ENCODE measurements at places on chromosomes 12 and 14.
A peak's percentile ranks its signal among the peaks of the same experiment; 100 is the strongest.

DNA sequence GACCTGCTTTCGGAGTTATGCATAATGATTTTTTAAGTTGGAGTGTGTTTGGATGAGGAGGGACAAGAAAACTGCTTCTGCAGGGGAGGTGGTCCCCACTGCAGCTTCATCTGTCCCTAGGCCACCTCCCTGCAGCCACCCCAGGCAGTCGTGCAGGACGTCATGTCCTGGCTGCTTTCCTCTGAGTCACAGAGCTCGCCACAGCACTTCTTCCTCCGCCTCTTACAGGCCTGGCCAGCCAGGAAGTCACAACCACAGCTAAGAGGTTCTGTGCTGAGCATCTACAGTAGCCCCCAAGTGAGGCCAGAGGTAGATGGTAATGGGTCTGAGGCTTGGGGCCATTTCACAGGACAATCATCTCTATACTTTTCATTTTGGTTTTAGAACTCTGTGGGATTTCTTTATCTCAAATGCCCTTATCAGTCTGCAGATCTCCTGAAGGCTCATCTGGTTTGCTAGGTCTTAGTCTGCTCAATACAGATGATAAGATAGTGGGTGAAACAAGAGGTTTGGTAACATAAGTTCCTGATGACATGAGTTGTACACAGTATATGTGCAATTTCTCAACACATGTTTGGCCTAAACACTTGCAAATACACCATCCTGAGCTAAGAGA, 106.4 kb downstream of the ARF6 start:
- peak; percentile 81 for DNase-seq

DNA sequence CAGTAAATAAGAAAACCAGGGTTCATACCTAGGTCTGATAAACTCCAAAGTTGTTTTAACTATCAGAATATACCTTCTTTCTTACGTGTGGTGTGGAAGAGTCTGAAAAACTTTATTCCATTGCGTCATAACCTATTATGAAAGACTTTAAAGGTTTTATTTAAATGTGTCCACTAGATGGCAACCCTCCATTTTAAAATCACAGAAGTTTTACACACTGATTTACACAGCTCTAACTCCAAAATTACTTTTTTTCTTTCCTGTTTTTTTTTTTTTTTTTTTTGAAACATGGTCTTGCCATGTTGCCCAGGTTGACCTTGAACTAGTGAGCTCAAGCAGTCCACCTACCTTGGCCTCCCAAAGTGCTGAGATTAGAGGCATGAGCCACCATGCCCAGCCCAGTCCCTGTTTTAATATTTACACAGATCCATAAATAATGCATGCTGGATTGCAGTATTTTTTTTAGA, 17.3 kb upstream of the TMPRSS12 start:
- DNase-seq, result peak; percentile 79

DNA sequence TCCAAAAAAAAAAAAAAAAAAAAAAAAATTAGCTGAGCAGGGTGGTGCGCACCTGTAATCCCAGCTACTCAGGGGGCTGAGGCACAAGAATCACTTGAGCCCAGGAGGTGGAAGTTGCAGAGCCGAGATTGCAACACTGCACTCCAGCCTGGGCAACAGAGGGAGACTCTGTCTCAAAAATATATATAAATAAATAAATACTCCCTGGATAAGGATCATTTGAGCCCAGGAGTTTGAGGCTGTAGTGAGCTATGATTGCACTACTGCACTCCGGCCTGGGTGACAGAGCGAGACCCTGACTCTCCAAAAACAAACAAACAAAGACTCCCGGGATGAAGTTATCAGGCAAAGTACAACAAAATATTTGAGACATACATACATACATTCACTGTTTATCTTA, 3.3 kb upstream of the NAA25 start:
- DNase-seq, result no peak

DNA sequence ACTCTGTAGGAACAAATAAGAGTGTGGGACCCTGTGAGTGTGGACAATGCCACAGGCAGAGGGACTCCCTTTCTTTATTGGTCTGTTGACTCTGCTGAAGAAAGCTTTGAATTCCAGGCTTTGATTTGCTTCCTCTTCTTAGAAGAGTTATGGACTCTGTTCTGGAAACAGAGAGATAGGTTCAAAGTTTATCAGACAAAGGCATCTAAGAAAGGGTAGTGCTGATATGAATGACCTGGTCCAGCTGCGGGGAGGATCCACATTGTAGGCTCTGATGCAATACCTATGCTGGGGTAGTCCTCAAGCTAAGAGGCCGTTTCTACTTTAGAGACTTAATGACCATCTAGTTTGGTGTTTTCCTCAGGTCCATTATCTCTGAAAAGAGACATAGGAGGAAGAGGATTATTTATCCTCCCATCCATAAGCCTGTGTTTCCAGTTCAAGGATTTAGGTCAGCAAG, 10.7 kb upstream of the IKZF4 start:
- no peak for DNase-seq

DNA sequence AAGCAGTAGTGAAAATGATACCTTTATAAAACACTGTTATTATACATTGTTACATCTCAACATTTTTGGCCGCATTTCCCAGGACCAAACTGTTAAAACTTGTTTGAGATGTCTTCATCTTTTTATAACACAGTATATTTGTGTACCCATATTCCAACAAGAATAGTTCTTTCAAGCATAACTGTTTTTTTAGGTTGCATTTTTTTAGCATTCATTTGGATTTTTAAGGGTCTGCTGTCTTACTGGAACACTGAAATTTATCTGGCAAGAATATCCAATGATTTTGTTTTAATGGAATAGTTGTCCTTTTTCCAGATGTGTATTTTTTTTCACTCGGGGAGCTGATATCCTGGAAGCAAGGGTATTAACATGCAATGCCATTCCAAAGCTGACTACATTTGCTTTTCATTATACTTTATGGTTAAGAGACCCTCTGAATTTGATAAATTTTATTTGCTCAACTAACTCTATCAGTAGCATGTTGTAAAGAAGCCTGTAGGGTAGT, 8.9 kb upstream of the NAV3 start:
- no peak for DNase-seq

- peak; percentile 23 for DNase-seq
These were observed 240.2 kb downstream of the PAX9 start for GRCh38 chr14:36901861-36902260.

DNA sequence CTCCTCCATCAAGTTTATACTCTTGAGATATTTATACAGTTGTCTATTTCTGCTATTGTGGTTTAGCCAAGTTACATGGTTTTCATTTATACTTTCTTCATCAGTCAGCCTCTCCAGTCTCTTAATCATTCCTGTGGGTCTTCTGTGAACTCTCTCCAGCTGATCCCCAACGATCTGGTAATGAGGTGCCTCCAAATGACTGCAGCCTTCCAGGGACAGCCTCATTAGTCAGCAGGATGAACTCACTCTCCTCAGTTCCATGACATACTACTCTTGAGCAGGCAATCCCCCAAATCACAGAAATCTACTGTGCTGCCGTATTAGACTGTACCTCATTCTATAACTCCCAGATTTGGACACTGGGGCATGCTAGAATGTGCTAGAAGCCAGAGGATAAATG, 15.3 kb downstream of the AREL1 start:
- DNase-seq, result peak; percentile 88

- DNase-seq, result no peak
These were observed 8.0 kb downstream of the RAN start for GRCh38 chr12:130879781-130880389.

- DNase-seq, result peak; percentile 49
These were observed 19.3 kb downstream of the CCDC62 start for GRCh38 chr12:122793685-122794106.

- DNase-seq, result no peak
These were observed 56.4 kb downstream of the GOLGA5 start for GRCh38 chr14:92850492-92850891.

DNA sequence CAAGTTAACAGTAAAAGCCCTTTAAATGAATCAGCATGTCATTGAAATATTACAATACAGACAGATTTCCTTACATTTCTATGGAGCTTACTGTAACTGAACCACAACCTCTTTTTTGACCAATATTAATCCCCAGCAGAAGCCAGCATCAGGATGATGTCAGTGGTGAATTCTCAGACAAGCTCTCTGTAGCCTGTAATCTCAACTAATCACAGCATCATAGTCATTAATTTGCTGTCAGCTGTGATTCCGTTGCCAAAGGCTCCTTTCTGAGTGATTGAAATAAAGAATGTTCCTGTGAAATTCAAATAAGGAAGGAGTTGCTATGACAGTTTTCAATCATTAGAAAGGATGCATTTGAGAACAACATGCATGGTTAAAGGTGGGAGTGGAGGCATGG, 323.1 kb downstream of the PDZRN4 start:
- peak; percentile 35 for DNase-seq

GRCh38 chr12:90833228-90833627, 121.7 kb downstream of the CCER1 start:
- DNase-seq, result no peak

GRCh38 chr12:113391650-113392337, 11.9 kb downstream of the SDS start:
- DNase-seq, result no peak

DNA sequence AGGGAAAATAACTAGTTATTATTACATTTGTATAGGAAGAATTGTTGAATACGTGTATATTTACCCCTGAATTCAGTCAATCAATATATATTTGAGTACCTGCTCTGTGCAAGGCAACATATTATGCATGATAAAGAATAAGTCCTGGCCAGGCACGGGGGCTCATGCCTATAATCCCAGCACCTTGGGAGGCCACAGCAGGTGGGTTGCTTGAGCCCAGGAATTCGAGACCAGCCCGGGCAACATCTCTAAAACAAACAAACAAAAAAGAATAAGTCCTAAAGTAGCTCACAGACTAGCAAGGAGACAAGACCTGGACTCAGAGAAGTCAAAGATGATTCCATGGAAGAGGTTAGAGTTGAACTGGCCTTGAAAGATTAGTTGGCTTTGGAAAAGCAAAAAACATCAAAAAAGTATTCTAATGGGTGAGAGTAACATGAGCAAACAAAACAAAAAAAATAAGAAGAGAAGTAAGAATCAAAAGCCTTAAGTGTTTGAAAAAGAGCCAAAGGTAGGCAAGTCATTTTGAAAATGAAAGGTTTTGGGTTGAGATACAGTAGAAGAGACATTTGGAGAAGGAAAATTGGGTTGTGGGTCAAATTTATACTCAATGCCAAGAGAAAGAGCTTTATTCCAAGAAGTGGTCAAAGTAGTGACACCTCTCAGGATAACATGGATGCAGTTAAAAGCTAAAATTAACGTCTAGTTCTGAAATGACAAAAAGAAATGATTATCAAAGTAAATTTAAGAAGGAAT, 115.2 kb upstream of the BCAT1 start:
- DNase-seq, result no peak

DNA sequence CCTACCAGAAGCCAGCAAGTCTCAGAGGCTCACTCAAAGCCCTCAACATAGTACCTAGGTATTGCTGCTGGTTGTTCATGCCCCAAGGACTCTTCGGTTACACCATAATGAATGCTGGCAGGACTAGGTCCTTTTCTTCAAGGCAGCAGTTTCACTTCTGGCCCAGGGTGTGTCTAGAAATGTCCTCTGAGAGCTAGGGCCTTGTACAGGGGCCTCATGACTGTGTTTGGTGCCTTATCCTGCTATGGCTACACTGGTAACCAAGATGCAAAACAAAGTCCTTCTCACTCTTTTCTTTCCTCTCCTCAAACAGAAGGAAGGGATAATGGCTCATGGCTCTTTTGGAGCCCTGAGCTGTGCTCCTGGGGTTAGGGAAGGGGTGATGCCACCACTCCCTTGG, 15.2 kb upstream of the PTPRO start:
- DNase-seq, result no peak

- peak; percentile 9 for DNase-seq
These were observed 12.0 kb downstream of the MORN3 start for GRCh38 chr12:121657305-121658008.

GRCh38 chr12:68250454-68250853, 3.0 kb downstream of the IL22 start:
- no peak for DNase-seq

DNA sequence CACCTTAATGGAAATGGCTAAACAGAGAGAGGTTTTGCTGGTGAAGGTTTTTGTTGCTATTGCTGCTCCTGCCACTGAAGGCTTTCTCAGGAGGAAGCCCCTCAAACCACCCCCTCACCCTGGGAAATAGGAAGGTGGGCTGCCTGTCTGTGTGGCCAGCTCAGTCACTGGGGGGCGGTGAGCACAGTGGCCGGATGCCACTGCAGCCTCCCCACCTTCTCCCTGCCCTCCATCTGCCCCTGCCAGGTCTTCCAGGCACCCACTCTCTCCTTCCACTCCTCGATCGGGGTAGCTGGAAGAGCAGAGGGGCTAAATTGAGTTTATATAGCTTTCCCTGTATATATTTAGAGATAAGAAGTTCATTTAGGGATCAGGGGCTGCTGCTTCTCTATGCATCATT, 80.8 kb downstream of the PAPOLA start:
- DNase-seq, result no peak

DNA sequence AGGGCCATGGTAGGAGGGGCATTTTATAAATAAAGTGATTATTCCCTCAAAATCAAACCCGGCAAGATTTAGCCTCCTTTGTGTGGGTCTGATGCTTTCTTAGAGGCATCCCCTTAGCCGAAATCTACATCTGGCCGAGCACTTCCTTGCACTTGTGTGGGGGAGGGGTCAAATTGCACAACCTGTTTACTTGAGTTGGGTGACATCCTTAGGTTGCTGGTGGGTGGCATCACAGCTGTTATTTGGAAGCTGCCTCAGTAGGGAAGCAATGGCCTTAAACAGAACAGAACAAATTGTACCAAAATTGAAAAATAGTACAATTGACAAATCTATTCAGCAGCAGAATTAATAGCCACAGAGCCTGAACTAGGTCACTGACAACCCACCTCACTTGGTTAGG, 546.1 kb downstream of the SNAPC1 start:
- DNase-seq, result no peak

GRCh38 chr12:13233830-13234641, 37.5 kb downstream of the EMP1 start:
- DNase-seq, result peak; percentile 69

DNA sequence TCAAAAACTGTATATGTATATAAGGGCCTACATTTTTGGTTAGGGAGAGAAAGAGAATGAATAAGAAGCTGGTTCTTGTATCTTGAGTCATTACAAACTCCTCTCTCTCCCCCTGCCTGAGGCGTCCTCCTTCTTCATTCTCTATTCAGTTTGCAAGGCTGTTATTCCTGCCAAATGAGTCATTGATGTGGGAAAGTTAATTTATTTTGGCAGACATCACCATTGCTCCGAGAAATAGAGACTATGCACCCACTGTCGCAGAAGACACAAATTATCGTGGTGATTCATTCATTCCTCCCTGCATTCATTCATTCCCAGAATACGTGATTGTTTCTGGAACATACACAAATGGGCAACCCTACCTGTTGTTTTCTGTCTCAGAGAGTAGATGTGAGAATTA, 112.5 kb upstream of the MED13L start:
- DNase-seq, result peak; percentile 97

All from fibroblast of upper back skin (primary cell).